ENCODE measurements at places on chromosomes 2 and 18.

- no peak for DNase-seq
Observed at GRCh38 chr18:22391407-22392345, 26.0 kb downstream of the CTAGE1 start.

GRCh38 chr2:231676243-231676642 lies 32.1 kb upstream of the PTMA start:
- no peak for DNase-seq

- no peak for DNase-seq
Observed at GRCh38 chr18:5311301-5311989, 15.9 kb upstream of the ZBTB14 start.

- DNase-seq, result no peak
Observed at GRCh38 chr2:50443868-50444630, 587.9 kb downstream of the NRXN1 start.

GRCh38 chr2:148021886-148022285 lies 995 bp downstream of the MBD5 start:
- no peak for DNase-seq

DNA sequence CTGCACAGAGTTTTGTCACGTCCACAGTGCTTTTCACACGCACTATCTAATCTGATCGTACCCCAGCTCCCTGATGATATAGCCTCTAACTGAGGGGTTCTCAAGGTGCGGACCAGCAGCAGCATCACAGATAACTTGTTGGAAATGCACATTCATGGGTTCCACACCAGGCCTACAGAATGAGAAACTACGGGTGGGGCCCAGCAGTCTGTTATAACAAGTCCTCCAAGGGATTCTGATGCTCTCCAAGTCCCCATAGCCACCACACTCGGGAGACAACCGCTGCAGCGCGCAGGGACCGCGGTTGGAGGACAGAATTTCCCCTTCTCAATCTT lies 745 bp upstream of the BZW1 start:
- DNase-seq, result no peak

DNA sequence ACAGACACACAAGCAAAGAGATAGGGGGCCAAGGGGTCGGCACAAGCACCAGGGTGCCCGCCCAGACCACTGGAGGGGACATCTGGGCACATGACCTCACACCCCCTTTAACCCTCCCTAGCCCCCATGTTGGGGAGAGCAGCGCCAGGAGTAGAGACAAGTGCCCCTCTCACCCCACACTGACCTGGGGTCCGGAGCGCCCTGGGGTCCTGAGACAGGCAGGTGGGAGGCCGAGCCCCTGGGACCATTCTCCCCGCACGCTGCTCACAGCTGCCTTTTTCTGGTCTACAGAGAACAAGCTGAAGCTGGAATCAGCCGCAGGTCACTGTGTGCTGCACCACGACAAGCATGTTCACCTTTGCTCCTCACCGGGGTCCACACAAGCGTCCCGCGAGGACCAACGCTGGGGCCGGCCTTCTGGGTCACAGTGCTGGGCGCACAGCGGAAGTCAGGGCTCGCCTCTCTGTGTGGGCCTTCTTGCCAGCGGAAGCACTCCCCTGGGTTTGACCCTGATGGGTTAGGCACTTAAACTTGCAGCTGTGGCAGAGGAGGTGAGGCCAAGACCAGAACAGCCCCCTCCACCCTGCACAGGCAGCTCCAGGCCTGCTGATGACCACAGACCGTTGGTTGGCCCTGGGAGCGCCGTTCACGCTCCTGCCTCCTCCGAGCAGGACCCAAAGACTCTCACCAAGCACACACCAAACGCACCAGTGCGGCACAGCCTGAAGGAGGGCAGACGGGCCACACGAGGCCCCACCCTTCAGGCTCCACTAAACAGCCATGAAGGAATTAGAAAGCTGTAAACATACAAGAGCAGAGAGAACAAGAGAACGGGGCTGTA lies 275.3 kb downstream of the EIPR1 start:
- no peak for DNase-seq

DNA sequence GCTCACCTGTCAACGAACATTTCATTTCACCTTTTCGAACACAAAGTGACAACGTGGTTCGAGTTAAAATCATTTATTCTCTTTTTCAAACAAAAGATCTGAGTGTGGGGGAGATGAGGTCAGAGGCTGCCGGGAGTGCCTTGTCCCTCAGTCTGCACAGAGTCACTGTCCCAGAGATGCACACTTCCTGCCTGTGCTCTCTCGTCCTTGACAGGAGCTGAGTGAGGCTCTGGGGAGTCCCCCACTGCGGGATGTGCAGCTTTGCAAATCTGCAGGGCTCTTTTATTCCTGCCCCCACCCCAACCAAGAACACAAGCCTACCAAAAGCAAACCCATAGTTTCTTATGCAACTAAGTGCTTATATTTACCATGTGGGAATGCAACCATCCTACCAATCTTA lies 497.8 kb downstream of the EIPR1 start:
- no peak for DNase-seq

- DNase-seq, result no peak
Observed at GRCh38 chr18:59671551-59671950, 25.7 kb downstream of the CCBE1 start.

Data from activated CD8-positive, alpha-beta memory T cell treated with anti-CD3 and anti-CD28 coated beads for 4 hours (primary cell).